ENCODE measurements at places on chromosomes 1 and 21. TPM values are rescaled to one million over a fixed set of nuclear protein-coding genes. Genes with fewer than 3 reads are reported as not detected.

IFI44L gene
- 22.4 TPM for total RNA-seq

DNA sequence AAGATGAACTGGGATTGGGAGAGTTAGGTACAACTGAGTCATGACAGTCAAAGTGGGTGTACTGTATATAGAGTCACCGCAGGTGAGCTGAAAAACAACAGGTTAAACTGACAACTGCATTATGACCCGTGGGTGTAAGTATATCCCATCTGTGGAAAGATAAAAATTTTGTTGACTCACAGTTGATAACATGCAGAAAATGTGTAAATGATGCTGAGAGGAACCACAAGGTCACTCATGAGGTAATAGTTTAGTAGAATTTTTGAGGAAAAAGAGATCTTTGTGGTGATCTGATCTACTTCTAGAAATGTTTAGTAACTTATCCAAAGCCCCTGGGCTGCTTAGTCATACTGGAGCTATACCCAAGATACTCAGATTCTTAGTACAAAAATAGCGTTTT, 838 bp downstream of the OR2C3 start:
- no peaks in the 10 kb centered on the region for H3K36me3 ChIP-seq
- peaks cover under 1% of the 10 kb centered on the region for H3K4me1 ChIP-seq
- no peak for DNase-seq
- peaks cover 3% of the 10 kb centered on the region for H3K27me3 ChIP-seq

DNA sequence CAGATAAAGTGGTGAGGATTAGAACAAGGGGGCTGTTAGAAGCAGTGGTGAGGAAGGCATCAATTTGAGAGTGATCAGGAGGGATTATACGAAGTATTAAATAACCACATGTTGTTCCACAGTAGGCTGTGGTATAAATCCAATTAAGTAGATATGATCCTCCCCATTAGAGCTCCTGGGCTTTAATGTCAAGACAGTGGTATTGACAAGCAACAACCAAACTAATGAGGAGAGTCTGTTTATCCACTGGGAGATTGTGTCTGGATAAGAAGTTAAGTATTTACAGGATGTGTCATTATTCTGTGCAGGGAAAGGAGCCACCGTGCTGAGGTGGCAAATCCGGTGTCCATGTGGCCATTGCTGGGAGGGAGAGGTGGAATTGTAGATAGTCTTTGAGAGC, 5.8 kb downstream of the ACTN2 start:
- no peak overlapping the region for H3K27ac ChIP-seq
- DNase-seq, result no peak
- H3K36me3 ChIP-seq, result no peaks in the 10 kb centered on the region
- H3K4me1 ChIP-seq, result peaks cover 5% of the 10 kb centered on the region
- peaks cover 36% of the 10 kb centered on the region for H3K27me3 ChIP-seq
- H3K4me3 ChIP-seq, result no peak overlapping the region

DNA sequence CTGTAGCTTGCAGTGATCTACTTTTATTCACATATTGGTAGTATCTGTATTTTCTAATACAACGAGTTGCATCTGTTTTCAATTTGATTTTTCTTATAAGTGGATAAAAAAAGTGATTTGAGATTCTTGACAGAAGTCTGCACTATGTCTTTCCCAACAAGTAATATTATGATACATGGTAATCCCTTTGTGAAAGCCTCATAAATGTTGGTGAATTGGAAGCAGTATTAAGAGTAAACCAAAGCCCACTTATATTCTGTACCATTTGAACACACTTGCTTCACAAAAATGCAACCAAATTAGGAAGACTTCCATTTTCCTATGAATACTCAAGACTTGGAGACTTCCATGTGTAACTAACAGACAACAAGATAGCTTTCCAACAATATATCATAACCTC, 172.0 kb downstream of the HMCN1 start:
- H3K27me3 ChIP-seq, result no peaks in the 10 kb centered on the region
- H3K36me3 ChIP-seq, result no peaks in the 10 kb centered on the region
- no peak overlapping the region for H3K27ac ChIP-seq

GRCh38 chr1:113129529-113130185, 56.7 kb downstream of the LRIG2 start:
- no peak overlapping the region for H3K4me3 ChIP-seq
- peaks cover 58% of the 10 kb centered on the region for H3K4me1 ChIP-seq
- peak; percentile 16 for DNase-seq
- H3K36me3 ChIP-seq, result peaks cover 26% of the 10 kb centered on the region
- H3K27ac ChIP-seq, result peak overlapping the region; percentile 67

GRCh38 chr1:153789478-153790034, 14.3 kb downstream of the SLC27A3 start:
- H3K4me3 ChIP-seq, result peak overlapping the region; percentile 43
- H3K27ac ChIP-seq, result peak overlapping the region; percentile 80
- peak; percentile 56 for DNase-seq
- H3K36me3 ChIP-seq, result no peaks in the 10 kb centered on the region
- peaks cover 30% of the 10 kb centered on the region for H3K4me1 ChIP-seq

GRCh38 chr1:200880212-200880611, 7.4 kb downstream of the GPR25 start:
- H3K4me3 ChIP-seq, result no peak overlapping the region
- no peaks in the 10 kb centered on the region for H3K36me3 ChIP-seq
- peaks cover 29% of the 10 kb centered on the region for H3K4me1 ChIP-seq

DNA sequence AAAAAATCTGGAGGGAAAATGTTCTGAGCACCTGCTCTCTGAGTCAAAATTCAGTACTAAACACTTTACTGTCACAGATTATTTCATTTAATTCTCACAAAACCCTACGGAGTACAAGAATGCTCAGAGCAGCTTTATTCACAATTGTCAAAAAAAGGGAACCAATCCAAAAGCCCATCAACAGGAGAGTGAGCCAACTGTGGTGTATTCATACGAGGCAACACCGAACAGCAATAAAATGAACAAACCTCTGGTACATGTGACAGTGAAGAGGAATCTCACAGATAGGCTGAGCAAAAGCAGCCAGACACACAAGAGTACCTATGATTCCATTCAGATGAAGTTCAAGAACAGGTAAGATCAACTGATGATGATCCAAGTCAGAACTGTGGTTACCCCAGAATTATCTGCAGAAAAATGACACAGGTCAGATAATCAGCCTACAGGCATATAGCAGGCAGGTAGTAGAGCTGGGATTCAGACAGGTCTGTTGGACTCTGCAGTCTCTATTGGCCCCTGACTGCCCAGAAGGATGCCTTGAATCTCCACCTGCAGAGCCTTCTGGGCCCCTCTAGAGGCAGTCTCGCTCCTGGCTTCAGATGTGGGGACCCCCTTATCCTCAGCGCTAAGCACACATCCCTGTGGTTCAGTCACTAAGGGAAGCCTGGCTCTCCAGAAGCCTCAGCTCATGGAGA, 19.2 kb downstream of the SLC9A1 start:
- H3K27ac ChIP-seq, result peak overlapping the region; percentile 97
- H3K4me3 ChIP-seq, result no peak overlapping the region
- H3K36me3 ChIP-seq, result peaks cover 11% of the 10 kb centered on the region
- DNase-seq, result no peak

- H3K27me3 ChIP-seq, result peaks cover 14% of the 10 kb centered on the region
- DNase-seq, result no peak
- no peak overlapping the region for H3K4me3 ChIP-seq
- H3K4me1 ChIP-seq, result no peaks in the 10 kb centered on the region
- no peaks in the 10 kb centered on the region for H3K36me3 ChIP-seq
Measured at GRCh38 chr1:209589440-209589839, 5.9 kb downstream of the CAMK1G start.
